Fibroblast of skin of abdomen (primary cell): ENCODE measurements at places on chromosomes 3 and 15.

GRCh38 chr3:124372775-124373174 is 357.5 kb upstream of the UMPS start:
- peak; percentile 48 for DNase-seq

DNA sequence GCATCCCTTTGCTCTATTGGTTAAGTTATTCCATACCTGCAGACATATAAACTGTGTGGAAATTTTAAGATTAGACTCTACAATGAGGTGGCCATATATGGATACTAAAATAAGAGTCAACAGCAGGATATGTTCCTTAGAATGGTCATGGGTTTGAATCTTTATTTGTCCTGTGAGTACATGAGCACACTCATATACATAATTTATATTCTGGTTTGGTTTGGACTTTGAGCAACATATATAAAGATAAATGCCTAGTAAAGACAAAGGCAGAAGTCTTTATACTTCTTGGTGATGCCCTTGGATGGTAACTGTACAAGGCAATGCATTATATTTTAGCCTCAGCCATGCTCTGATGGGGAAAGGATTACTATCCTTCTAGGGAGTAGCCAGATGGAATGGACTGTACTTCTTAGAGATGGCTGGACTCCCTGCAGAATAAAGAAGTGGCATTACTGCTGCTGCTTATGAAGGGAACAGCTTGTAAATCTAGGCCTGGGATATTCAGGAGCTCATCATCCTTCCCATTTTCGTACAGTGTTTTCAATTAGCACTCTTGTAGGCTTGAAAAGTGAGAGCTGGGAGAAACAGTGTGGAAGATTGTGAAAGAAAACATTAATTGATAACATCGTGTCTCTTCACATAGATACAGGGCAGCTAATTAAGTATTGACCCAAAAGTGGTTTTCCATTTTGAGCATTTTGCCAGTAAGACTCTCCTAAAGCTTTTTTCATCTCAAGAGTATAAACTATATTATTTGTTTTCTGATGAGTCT is 60.4 kb downstream of the HMG20A start:
- DNase-seq = no peak

- DNase-seq = no peak
Observed at GRCh38 chr3:184002469-184002868, 15.2 kb downstream of the ABCC5 start.

GRCh38 chr3:195829897-195830254 is 18.1 kb upstream of the MUC4 start:
- no peak for DNase-seq

DNA sequence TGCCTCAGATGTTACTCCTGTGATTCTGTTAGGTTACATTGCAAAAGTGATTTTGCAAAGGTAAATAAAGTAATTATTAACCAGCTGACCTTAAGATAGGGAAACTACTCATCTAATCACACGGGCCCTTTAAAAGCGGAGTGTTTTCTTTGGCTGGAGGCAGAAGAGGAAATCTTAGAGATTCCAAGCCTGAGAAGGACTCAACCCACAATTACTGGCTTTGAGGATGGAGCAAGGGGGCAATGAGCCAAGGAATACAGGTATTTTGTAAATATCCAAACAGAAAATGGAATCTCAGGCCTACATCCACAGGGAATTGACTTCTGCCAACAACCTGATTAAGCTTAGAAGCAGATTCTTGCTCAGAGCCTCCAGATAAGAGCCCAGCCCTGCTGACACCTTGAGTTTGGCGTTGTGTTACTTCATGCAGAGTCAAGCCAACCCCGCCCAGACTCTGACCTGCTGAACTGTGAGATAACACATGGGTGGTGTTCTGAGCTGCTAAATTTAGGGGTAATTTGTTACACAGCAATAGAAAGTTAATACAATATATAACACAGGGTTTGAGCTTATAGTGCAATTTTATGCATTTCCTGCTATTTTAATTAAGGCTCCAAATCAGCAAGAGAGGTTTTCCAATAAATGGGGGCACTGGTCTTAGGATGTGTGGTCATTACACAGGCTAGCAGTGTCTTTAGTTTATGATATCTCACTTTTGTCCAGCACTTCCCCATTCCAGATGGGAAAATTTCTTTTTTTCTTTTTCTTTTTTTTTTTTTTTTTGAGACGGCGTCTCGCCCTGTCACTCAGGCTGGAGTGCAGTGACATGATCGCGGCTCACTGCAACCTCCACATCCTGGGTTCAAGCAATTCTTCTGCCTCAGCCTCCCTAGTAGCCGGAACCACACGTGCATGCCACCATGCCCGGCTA is 19.5 kb downstream of the NFKBIZ start:
- DNase-seq = no peak

DNA sequence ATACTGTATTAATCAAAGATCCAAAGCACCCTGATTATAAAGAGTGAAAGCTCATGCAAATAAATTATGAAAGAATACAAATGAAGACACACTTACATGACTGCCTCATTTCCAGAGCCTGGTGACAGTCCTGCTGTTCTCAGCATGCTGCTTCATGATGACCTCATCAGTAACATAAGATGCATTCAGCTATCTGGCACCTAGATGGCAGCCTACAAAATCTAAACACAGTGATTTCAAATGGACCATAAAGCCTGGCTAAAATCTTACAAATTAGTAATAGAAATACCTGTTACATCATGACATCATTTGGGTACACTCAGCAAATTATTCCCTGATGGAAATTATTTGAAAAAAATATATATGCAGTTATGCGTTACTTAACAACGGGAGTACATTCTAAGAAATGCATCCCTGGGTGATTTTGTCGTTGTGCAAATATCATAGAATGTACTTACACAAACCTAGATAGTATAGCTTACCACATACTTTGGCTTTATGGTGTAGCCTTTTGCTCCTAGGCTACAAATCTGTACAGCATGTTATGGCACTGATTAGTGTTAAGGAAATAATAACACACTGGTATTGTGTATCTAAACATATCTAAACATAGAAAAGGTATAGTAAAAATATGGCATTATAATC is 207.2 kb downstream of the EPHA3 start:
- peak; percentile 48 for DNase-seq

DNA sequence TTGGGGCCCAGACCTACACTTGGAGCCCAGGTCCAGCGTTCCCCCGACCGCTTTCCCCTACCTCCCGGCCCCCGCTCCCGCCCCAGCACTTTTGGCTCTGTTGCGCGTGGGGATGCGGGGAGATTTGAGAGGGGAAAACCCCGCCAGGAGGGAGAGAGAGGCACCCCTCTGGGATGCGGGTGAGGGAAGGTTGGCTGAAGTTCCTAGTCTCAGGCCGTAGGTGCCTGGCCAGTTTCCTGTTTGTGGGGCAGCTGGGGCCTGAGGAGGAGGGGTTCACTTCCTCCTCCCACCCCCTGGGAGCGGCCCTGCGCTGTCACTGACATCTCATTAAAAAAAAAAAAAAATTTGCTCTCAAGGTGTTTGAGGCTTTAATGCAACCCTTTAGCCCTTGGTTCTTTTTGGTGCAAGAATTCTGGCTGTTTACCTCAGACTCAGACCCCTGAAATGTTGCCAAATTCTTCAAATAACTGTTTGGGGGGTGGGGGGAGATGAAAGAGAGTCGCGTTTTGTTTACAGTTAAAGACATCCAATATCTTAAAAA is 2.6 kb downstream of the FAM43A start:
- peak; percentile 32 for DNase-seq

GRCh38 chr15:78130466-78131294 is 565 bp downstream of the CIB2 start:
- no peak for DNase-seq

DNA sequence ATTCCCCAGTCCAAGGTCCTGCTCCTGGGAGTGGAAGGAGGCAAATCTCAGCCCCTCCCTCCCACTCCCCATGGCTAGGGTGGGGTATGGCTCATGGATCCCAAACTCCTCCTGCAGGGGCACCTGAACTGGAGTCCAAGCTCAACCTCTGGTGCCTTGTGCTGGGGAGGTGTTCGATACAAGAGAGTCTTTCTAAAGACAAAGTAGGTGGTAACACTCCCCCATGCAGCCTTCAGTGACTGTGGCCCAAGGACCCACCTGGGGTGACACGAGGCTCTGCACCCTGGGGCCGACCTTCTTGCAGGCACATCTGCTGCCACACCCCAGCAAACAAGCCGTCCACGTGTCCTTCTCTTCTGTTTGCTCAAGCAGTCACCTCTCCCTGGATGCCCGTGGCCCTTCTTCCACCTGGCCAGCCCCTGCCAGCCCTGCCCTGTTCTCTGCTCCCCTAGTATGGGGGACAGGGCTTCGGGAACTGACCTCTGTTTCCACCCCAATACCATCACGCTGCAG is 36.7 kb upstream of the SLC6A11 start:
- no peak for DNase-seq

DNA sequence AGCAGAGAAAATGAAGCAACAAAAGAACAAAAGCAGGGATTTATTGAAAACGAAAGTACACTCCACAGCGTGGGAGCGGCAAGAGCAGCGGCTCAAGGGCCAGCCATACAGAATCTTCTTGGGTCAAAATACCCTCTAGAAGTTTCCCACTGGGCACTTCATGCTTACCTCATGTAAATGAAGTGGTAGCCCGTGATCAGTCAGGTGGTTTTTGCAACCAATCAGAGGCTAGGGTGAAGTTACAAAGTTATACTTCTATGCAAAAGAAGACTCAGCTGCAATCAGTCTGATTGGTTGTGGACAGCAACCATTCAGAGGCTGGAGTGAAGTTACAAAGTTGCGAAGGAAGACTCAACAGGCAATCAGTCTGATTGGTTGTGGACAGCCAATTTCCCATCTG is 37.8 kb upstream of the TRH start:
- DNase-seq = peak; percentile 65

DNA sequence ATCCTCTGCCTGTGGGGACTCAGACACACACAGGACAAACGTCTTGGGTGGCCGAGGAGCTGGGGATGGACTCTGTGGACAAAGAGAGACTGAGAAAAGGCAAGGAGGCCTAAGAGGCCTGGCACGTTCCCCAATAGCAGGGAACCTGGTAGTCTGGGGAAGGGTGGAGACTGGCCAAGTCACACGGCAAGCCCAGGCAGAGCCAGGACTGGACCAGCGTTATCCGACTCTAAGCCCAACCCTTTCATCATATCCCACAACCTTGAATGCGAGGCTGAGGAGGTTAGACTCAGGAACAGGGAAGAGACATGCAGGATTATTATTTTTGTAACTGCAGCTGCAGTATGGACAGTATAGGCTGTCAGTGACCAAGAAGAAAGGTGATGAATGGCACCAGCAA is 53.4 kb downstream of the SLC6A11 start:
- no peak for DNase-seq

- DNase-seq = no peak
Observed at GRCh38 chr3:27639271-27639670, 82.9 kb downstream of the EOMES start.

DNA sequence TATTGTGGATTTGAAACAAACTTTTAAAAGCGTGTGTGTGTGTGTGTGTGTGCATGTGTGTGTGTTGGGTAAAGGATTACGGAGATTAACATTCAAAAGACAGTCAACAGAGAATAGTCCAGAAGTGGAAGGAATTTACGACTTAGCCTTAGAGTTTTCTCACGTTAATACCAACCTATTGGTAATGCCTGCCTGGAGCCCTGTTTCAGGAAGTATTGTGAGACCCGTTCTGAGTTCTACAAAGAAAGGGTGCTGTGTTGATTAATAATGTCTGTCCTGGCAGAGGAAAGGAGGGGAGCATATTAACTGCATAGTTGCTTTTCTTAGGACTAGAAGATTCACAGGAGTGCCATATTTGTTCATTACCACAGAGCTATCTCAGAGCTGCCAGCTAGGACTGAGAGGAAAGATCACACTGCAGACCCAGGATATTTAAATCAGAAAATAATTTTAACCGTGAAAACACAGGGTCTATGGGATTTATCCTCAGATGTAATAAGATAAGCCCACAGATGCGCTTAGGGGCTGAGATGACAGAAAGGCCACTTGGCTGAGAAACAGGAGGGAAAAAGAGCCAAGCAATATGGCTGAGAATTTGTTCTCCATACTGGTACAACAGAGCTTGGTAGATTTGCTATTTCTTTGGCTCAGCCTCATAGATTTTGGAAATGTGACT is 40.5 kb upstream of the FRMD4B start:
- no peak for DNase-seq

GRCh38 chr15:65302061-65302460 is 2.4 kb upstream of the RNU5B-1 start:
- no peak for DNase-seq

GRCh38 chr3:73401616-73402279 is 223.0 kb downstream of the PDZRN3 start:
- DNase-seq = no peak

DNA sequence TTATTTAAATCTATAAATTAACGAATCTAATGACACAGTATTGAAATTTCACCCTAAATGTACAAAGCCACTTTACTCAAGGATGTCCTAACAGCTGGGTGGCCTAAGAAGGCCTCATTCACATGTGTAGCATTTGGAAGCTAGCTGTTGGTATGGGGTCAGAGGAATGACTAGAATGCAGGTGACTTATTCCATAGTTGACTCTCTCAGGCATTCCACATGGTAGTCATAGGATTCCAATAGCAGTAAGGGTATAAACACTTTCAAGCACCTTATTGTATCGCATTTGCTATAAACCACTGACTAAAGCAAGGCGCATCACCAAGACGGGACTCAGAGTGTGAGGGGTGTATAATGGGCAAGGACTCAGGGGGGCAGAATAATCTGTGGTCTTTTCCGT is 294.8 kb upstream of the EPHA3 start:
- peak; percentile 34 for DNase-seq

- no peak for DNase-seq
Observed at GRCh38 chr3:18283680-18284079, 141.5 kb downstream of the SATB1 start.

GRCh38 chr3:184618811-184619210 is 57.2 kb downstream of the EPHB3 start:
- DNase-seq = no peak

DNA sequence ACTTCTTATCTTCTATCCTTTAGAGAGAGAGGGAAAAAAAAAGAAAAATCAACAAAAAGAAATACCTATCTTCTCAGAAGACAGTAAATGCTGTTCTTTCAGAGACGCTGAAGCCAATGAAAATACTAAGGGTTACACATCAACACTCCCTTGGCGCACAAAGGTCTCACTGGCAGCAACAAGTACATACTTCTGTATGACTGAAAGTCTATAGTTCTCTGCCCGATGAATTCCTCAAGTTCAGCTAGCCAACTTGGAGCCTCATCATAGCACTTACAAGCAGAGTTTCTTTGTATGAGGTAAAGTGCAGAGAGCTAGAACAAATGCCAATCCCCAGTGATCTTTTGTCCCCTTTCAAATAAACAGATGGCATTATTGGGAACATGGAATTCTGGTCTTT is 62.7 kb downstream of the CPNE4 start:
- no peak for DNase-seq

- DNase-seq = peak; percentile 86
Observed at GRCh38 chr3:139764936-139765335, 87.2 kb upstream of the NMNAT3 start.

DNA sequence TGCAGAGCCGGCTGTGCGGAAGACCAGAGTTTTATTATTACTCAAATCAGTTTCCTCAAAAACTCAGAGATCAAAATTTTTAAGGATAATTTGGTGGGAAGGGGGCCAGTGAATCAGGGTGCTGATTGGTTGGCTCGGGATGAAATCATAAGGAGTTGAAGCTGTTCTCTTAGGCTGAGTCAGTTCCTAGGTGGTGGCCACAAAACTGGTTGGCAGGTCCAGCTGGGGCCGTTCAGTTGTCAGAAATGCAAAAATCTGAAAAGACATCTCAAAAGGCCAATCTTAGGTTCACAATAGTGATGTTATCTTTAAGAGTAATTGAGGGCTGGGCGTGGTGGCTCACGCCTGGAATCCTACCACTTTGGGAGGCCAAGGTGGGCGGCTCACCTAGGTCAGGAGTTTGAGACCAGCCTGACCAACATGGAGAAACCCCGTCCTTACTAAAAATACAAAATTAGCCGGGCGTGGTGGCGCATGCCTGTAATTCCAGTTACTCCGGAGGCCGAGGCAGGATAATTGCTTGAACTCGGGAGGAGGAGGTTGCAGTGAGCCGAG is 2.3 kb upstream of the ZNF589 start:
- DNase-seq = no peak
